ENCODE measurements at places on chromosomes 2 and 18.

DNA sequence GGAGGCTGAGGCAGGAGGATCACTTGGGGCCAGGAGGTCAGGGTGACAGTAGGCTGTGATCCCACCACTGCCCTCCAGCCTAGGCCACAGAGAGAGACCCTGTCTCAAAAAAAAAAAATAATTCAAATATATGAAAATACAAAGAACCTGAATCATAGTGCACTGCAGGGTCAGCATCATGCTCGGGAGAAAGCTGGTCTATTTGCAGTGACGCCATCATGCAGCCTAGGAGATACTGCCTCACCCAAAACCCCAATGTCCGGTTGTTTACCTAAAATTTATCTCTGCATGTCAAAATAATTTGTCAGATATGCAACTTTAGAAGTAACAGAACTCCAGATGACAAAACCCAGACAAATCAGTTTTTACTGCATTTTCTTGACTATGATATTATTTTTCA, 61.5 kb upstream of the ALKAL2 start:
- DNase-seq = no peak

DNA sequence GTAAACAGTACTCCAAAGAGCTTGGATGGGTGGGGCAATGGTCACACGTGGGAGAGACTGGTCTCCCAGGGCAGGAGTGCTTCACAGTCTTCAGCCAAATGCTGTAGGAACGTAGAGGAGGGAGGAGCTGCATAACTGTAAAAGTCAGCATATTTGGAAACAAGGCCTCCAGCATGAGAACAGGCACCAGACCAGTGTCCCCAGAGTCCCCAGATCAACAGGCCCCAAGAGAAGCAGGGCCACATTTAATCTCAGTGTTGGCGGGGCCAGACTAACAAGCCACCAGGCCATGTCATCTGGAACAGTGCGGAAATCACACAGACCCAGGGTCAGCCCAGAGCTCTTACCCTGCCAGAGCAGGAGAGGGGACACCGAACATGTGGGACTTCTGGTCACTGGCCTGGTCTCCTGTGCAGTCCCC, 63.2 kb downstream of the ADCY3 start:
- no peak for DNase-seq

- no peak for DNase-seq
These were observed 296 bp downstream of the TTC21B start for GRCh38 chr2:165953306-165953654.

DNA sequence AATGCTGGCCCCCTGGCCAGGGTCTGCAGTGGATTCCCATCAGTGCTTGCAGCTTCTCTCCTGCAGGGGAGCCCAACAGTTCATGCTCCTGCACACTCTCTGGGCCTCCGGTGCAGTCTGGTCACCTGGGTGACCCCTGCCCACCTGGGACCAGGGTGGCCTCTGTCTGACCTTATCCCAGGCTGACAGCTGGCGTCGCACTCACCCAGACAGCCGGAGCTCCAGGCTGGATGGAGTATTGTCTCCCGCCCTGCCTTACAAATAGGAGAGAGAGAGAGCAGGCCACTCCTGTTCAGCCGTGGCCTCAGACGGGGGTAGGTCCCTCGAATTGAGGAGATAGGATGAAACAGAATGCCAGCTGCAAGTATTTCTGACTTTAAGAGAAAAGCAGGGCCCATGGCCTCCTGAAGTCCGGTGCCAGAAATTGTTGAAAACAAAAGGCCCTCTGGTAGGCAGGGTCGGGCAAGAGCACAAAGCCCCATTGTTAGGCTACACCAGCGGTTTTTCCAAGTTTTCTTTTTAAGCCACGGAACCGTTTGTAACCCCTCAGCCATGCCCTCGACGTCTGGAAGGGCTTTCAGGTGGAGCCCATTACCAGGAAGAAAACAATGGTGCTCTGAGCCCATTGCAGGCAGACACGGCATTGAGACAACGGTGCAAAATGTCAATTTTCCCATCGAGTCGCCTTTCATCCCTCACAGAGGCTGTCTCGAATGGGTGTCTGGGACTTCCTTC, 258.4 kb downstream of the BCL11A start:
- DNase-seq = no peak

DNA sequence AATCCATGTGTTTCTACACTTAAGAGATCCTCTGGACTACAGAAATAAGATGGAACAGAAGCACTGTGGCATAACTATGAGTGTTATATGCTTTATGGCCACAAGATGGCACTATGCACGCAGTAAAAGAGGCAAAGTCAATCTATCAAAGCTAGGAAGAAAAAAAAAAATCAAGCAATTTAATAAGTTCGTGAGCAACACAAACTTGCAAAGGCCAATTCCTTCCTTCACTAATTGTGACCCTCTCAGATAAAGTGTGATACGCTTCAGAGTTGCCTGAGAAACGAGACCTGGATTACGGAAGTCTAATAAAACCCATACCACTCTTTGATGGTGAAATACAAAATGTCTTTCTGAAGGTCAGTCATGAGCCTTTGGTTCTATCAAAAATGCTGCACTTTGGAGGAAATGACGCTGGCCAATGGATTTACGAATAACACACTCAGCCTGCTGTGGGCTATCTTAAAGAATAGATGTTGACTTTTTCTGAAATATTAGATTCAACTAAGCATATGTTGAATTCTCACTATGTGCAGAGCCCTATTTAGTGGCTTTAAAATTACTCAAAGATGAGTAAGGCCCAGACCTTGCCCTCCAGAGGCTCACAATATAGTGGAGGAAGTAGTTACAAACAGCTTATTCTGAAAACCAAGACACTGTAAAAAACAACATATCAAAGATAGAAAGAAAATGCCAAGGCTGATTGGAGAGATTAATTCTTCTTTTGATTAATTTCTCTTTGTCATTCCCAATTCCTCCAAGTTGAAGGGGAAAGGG, 35.5 kb upstream of the TTR start:
- DNase-seq = no peak

DNA sequence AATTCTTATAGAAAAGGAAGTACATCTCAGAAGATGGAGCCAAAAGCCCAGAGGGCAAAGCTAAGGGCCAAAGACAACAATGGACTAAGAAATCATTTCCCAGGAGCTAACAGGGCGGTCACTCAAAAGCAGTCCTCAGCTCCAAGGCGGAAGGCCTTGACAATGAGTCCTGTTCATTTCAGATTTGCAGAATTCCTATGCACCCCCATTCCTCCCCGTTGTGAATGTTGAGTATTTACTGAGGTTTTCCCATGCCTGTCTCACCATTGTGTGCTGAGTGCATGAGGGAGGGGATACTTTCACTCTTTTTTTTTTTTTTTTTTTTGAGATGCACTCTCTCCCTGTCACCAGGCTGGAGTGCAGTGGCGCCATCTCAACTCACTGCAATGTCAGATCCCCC, 18.8 kb upstream of the DTNB start:
- no peak for DNase-seq

- DNase-seq = no peak
These were observed 145.9 kb downstream of the ACKR3 start for GRCh38 chr2:236715491-236715961.

DNA sequence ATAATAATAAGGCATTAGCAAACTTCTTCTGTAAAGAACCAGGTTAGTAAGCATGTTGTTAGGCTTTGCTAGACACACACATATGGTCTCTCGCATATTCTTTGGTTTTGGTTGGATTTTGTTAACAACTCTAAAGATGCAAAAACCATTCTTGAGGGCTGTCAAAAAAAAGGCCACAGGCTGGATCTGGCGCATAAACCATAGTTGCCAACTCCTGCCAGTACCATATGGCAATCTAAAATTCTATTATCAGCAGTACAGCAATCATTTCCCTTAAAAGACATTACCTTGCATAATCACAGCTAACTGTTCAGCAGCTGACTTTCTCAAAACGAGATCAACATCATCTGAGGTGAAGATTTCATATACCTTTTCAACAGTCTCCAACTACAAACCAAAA, 63.5 kb downstream of the RTTN start:
- DNase-seq = no peak

DNA sequence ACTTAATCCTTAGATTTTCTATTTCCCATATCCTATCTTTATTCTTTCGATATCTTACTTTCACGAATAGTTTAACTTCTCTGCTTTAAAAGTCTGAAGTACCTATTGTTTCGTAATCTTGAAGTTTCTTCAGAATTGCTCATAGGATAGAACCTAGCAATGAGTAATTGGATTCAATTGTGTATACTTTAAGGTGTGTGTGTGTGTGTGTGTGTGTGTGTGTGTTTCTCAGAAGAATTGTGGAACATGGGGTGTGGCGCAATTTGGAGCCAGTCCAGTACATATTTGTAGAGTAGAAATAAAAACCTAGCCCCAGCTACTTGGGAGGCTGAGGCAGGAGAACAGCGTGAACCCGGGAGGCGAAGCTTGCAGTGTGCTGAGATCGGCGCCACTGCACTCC, 897.6 kb downstream of the BCL11A start:
- no peak for DNase-seq

GRCh38 chr2:43605851-43606250, 10.0 kb upstream of the THADA start:
- no peak for DNase-seq

- no peak for DNase-seq
These were observed 13.6 kb upstream of the THADA start for GRCh38 chr2:43609290-43609918.

All from activated T-helper 1 cell treated with anti-CD3 and anti-CD28 coated beads, Interleukin-2, amount 50 U/mL, for 16 hours (primary cell).